Hypothalamus (tissue), 51 donors: ENCODE measurements at places on chromosomes 4 and X.

DNA sequence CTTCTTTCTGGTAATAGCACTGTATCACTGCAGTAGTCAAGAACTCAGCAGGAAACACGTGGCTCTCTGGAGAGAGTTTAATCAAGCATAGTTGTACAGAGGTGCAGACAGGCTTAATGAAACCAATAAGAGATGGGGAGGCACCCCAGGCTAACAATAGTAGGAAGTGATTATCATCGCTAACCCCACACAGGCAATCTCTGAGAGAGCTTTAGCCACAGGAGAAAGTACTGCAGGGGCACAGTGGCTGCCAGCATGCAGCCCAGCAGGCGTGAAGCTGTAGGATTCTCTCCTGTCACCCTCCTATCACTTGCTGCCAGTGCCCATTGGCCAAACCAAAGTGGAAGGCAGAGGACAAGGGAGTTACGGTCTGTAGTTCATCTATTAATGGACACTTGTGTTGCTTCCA is 450.0 kb upstream of the RASGEF1B start:
- no peak for DNase-seq

DNA sequence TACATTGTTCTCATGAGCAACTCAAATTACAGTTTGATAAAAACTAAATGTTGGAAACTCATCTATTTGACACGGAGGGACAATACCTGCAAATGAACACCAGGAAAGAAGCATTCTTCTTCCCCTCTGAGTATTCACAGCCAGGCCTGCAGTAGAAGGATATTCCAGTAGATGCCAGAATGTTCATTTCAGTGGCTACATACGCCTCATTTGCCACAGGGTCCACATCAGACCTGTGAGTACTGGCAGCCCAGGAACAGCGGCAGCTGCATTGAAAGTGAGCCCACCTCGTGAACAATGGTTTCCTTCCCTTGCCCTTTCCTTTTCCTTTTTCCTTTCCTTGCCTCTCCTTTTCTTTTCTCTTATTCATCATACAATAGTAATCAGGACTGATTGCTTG is 81.1 kb upstream of the NEIL3 start:
- no peak for DNase-seq

DNA sequence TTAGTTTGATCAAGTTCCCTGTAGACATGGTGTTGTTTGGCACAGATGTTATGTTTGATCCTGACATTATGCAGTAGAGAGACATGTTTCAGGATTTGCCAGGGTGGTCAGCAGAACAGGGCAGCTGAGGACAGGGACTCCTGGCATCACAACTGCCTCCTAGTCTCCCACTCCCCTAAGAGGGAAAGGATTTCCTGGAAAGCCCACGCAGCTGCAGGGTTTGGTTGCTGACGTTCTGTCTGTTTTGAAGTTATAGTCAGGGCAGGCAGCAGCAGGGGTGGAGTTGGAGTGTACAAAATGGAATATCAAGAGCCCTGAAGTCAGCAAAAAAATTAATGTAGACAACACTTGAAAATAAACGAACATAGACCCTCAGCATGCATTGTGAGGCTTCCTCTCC is 125.4 kb downstream of the CPE start:
- DNase-seq = no peak

DNA sequence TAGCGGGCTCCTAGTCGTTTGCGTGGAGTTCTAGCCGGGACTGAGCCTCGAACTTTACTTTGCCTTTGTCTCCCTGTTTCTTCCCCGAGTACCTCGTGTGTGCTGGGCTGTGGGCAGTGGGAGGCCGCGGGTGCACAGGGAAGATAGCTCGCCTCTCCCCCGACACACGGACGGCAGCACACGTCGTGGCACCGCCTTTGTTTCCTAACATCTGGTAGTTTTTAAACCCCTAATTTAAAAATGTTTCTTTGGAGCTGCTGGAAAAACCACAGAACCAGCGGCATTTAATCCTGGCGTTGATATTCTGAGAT is 866 bp downstream of the RBM46 start:
- no peak for DNase-seq

GRCh38 chrX:43349363-43349762 is 306.7 kb upstream of the MAOA start:
- no peak for DNase-seq

- DNase-seq = no peak
Observed at GRCh38 chrX:9534686-9535085, 69.8 kb downstream of the TBL1X start.

DNA sequence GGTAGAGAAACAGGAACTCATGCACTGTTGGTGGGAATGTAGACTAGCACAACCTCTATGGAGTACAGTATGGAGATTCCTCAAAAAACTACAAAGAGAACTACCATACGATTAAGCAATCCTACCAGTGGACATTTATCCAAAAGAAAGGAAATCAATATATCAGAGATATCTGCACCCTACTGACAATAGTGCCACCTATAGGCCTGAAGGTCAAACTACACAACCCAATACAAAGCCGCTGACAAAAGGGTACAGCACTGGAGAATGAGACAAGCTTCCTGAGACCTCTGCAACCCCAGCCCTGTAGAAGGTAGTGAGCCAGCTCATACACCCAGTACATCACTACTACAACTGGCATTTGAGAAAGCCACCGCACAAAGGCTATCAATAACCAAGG is 67.1 kb downstream of the CBR4 start:
- no peak for DNase-seq

DNA sequence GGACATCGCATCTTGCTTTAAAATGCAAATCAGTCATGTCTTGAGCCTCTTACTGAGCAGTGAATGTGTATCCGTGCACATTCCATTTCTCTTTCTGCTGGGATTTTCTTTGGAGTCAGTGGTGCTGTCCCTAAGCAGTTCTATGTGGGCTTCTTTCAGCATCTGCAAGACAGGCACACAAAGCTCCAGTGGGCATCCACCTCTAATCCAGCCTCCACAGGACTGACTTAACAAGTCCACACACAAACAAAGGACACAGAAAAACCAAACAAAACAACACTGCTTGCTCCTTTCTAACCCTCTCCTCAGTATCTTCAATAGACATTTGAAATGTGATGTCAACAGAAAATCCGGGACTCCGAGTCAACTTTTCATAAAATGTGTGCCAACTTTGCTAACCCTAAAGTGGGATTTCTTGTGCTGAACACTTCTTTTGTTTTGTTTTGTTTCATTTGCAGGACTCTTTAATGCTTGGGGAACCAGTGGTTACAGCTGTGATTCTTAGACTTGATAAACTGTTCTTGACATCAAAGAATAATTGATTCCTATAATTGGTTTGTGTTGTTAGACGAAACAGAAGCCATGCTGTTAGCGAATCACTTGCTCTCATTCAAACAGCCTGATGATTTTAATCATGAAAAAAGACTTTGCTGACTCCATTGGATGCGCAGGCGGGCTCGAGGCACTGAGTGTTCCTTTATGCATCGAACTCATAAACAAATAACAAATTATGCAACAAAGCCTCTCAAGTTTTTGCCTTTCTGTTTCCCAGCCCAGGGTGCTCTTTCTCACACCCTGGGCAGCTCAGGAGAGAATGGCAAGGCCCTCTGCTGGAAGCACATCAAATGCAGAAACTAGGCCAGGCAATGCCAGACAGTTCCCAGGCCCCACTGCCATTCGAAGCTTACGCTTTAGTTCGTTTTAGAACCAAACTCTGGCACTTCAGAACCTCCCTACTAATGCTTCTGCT is 20.1 kb downstream of the ETNPPL start:
- DNase-seq = peak; percentile 83

- DNase-seq = no peak
Observed at GRCh38 chr4:182391111-182391684, 148.0 kb downstream of the TENM3 start.

DNA sequence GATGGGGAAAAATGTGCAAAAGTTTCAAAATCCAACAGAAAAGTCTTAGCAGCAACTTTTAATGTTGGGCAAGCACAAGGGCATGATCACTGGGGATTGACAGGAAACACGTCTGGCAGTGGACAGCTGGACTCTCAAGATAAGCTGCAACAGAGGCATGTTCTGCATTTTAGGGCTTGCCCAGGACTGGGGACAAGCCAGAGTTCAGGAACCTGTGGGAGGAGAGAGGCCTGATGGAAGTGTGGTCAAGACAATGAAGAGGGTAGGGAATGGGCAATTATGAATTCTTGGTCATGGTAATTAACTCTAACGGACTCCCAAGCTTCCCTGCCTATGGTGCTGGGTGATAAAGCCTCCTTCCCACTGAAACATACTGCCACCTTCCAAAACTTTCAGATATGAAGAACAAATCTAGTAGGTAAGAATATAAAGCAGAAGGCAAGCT is 48.4 kb downstream of the ANXA3 start:
- no peak for DNase-seq

DNA sequence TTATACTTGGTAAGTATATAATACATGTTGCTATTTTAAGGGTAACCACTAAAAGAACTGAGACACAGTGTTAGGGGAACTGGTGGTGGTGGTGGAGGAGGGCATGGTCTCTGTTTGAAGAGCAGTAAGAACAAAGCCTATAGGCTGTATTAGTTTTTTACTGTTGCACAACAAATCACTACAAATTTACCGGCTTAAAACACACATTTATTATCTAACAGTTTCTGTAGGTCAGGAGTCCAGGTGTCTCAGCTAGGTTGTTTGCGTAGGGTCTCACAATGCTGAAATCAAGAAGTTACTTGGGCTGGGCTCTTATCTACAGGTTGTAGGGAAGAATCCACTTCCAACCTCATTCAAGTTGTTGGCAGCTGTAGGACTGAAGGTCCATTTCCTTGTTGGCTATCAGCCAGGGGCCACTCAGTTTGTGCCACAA is 52.6 kb downstream of the CASK start:
- DNase-seq = no peak

DNA sequence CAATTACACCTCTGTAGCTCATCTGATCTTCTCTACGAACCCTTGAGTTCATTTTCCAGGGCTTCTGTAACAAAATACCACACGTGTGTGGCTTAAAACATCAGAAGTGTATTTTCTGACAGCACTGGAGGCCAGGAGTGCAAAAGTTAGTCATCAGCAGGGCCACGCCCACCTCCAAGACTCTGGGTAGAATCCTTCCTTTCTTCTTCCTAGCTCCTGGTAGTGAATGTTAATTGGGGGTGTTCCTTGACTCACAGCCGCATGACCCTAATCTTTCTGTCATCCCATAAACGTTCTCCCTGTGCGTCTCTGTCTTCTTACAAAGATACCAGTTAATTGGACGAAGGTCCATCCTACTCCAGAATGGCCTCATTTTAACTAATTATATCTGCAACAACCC is 115.0 kb downstream of the TRIML1 start:
- DNase-seq = no peak

DNA sequence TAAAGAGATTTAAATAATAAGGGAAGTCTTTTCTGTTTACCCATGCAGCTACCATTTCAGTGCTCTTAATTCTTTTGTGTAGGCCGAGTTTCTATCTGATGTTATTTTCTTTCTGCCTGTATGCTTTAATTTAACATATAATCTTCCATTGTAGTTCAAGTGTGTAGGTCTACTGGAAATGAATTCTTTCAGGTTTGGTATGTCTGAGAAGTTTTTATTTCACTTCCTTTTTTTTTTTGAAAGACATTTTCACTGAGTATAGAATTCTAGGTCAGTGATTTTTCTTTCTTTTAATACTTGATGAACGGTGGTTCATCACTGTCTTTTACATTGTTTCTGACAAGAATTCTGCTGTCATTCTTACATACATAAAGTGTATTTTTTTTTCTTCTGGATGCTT is 42.1 kb downstream of the VAMP7 start:
- no peak for DNase-seq

DNA sequence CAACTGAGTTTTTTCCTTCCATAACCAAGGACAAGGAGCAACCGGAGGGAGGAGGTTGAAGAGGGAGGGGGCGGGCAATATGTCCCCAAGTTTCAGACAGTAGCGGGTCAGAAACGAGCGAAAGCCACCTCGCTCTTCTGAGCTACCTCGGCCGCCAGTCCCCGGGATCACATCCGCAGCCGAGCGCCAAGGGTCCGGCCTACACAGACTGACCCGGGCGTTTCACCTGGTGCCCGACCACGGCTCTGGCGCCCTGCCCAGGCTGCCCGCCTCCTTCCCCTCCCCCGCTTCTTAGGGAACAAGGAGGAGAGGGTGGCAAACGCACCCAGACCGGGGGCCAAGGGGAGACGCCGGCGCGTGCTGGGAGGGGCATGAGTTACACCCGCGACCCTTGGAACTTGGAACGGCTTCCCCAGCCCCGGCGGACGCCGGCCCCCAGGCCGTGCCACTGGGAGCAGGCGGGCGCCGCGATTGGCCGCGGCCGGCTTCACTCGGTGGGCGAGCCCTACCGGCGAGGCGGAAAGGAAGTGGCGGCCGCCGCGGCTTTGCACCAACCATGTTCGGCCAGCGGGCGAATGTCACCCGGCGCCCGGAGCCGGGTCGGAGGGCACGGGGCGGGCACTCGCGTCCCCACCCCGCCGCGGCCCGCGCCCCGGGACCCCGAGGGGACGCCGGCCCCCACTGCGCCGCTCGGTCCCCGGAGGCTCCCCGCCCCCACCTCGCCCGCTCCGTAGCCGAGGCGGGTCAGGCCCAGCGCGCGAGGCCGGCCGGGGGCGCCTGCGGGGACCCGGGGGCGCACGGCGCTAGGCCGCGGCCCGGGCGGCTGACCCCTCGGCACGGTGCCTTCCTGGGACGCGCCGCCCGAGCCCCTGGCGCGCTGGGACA is 1.5 kb downstream of the IRF2 start:
- DNase-seq = peak; percentile 71

GRCh38 chrX:3046253-3047240 is 5.3 kb downstream of the ARSF start:
- no peak for DNase-seq

- peak; percentile 61 for DNase-seq
Observed at GRCh38 chr4:77618383-77619241, 13.0 kb downstream of the CXCL13 start.

DNA sequence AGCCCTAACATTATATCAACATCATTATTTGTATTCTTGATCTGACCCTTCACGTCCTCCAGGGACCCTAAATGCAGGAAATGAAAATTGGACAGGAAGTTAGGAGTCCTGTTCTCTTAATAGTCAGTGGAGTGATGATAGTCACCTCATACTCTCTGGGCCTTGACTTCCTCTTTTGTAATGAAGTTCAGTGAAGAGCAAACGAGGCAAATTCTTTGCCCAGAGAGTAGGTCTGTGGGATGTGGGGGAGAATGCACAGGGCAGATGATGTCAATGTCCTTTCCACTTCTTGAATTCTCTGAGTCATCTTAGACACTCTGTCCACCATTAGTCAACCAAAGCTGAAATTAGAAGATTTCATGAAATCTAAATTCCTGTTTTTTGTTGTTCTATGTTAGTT is 17.1 kb upstream of the GPRIN3 start:
- no peak for DNase-seq
